Activated T-cell treated with anti-CD3 and anti-CD28 coated beads for 1 hour (primary cell): ENCODE measurements at places on chromosomes 5 and 9.

DNA sequence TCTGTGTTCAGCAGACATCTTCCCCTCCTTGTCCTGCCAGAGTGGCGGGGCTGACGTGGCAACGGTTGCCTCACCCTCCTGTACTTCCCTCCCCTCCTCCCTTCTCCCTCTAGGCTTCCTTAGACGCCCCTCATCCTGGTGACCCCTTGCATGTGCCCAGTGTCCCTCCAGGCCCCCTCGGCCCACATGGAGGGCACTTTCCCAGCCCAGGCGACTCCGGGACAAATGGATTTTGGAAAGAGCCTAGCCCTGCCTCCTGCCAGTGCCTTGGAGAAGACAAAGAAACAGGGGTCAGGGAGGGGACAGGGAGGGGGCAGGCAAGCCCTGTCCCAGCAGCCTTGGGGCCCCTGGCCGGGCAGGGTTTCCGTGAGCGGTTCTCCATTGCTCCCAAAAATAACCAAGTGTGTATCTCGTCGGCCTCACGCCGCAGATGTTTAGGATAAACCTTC lies 38.3 kb upstream of the NEURL1B start:
- no peak for DNase-seq

- no peak for DNase-seq
Observed at GRCh38 chr5:17177501-17178372, 39.7 kb upstream of the BASP1 start.

- no peak for DNase-seq
Observed at GRCh38 chr5:166860426-166860825, 1431.0 kb upstream of the WWC1 start.

- no peak for DNase-seq
Observed at GRCh38 chr5:148386041-148386440, 2.3 kb downstream of the FBXO38 start.

GRCh38 chr9:133064241-133065069 lies 2.7 kb downstream of the CEL start:
- no peak for DNase-seq

- no peak for DNase-seq
Observed at GRCh38 chr9:22921742-22922141, 475.1 kb downstream of the DMRTA1 start.

- no peak for DNase-seq
Observed at GRCh38 chr5:10789726-10790125, 28.7 kb upstream of the DAP start.

DNA sequence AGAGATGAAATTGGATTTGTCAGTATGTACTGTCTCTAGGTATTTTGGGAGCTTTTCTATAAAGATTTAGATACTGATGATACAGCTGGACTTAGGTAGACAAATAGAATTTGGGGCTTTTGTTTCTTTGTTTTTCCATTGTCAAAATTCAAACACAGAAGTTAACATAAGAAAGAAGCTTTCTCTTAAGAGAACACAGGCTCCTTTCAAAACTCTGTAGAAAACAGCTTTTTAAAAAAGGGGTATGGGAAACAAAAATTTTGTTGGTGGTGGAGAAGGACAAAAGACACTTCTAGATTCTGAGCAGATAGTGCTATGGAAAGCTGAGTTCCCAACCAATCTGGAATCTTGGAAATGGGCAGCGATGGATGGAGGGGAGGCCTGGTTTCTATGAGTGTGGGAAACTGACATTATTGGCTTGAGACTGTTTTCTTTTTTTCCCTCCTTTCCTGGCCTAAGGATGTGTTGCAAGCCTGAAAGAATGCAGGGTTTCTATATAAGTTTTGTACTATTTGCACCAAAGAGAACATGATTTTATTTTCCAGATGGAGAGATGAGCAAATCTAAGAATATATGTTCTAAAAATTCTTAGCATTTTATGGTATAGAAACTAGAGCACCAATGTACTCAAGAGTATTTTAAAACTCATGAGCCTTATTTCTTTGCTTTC lies 240.0 kb downstream of the PRR16 start:
- DNase-seq = no peak
